ENCODE measurements at places on chromosomes 5 and 9.

- no peak for DNase-seq
These were observed 6.8 kb downstream of the SLC36A1 start for GRCh38 chr5:151454166-151454565.

DNA sequence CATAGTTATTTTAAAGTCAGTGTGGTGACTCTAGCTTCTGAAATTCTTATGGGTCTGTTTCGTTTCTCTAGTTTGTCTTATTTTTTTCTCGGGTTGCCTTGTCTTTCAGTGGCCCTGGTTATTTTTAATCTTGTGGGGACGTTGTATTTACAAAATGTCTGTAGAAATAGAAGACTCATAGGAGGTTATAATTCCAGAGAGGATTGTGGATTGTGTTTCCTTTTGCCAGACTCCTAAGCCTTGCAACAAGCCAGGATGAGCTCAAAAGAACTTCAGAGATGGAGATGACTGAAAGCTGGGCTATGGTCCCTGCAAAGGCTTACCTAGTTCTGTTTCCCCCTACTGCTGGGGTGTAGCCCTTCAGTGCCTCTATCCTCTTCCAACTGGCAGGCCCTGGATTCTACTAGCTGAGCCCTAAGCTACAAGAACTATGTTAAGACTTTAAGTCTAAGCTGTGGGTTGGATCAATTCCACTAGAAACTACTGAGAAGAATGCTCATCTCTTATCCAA is 32.2 kb upstream of the LECT2 start:
- DNase-seq = no peak

- no peak for DNase-seq
These were observed 2.3 kb downstream of the RXFP3 start for GRCh38 chr5:33938507-33938796.

DNA sequence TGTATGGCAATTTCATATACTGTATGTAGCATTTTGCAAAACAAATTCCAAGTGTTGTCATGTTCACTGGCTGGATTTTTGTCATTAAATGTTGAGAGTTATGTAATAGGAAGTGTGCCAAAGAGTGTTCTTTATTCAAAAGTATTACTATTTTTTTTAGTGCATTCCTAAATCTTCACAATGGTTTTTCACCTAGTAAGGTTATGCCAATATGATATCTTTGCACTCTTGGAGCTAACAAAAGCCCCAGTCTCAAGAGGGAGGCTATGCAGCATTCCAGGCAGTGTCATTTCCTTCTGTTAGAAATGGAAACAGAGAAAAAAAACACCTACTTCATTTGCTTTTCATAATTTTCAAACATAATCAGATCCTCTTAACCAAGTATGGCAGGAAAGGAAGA is 5.1 kb upstream of the SSBP2 start:
- no peak for DNase-seq

- DNase-seq = no peak
These were observed 781 bp downstream of the FOXD1 start for GRCh38 chr5:73447530-73448462.

GRCh38 chr9:117597977-117598376 is 106.2 kb upstream of the TLR4 start:
- DNase-seq = no peak

GRCh38 chr9:136807281-136808074 is at the start of gene RABL6:
TSS of gene RABL6 (plus strand) at chr9:136807948. CDS start at chr9:136808197, 249 bp downstream.
- DNase-seq = no peak

- DNase-seq = no peak
These were observed 343.7 kb downstream of the GLIS3 start for GRCh38 chr9:3956081-3956671.

- DNase-seq = no peak
These were observed 388.8 kb downstream of the KDM4C start for GRCh38 chr9:7146582-7146981.

DNA sequence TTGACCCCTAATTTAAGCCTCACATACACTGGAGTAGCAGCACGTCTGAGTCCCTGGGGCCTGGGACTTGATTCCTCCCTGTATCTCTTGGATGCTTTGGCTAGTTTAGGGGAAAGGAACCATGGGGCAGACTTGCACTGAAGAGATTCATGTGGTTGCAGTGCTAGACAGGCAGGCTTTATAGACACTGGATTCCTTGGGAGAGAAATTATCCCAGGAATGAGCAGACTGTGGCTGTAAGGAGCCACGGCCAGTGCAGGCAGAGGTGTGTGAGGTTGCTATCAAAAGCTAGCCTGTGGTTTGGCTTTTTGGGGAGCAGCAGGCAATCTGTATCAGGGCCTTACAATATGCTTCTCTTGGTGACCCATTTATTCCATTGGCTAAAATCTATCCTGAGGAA is 20.5 kb upstream of the PITX1 start:
- DNase-seq = no peak

- no peak for DNase-seq
These were observed 1606.2 kb upstream of the NUDT12 start for GRCh38 chr5:105168806-105169205.

GRCh38 chr5:133665571-133665970 is 53.2 kb upstream of the FSTL4 start:
- DNase-seq = no peak

- DNase-seq = no peak
These were observed 38.2 kb upstream of the SLCO6A1 start for GRCh38 chr5:102537011-102537410.

GRCh38 chr5:119168401-119168800 is 97.5 kb downstream of the DMXL1 start:
- DNase-seq = no peak

DNA sequence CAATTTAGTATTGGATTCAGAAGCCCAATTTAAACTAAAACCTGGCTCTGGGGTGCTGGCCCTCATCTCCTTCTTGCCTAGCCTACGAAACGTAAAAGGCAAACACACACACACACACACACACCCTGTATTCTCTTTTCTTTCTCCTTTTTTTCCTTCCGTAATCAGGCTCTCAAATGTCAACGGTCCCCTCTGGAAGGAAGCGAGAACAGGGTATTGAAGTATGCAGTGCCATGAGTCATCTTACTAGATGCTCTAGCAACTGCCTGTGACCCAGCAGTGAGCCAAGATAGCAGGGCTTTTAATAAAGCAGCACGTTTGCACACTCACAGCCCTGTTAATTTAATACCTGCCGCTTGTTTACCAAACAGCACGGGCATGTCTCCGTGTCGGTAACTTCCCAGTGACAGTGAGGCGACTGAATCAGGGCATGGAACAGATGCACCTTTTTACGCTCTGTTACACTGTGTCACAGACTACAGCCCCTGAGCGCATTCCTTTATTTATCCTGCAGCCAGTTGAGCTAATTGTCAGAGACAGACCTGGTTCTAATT is 243.8 kb downstream of the BNC2 start:
- DNase-seq = no peak

GRCh38 chr5:149714877-149715502 is 15.1 kb upstream of the PPARGC1B start:
- no peak for DNase-seq

DNA sequence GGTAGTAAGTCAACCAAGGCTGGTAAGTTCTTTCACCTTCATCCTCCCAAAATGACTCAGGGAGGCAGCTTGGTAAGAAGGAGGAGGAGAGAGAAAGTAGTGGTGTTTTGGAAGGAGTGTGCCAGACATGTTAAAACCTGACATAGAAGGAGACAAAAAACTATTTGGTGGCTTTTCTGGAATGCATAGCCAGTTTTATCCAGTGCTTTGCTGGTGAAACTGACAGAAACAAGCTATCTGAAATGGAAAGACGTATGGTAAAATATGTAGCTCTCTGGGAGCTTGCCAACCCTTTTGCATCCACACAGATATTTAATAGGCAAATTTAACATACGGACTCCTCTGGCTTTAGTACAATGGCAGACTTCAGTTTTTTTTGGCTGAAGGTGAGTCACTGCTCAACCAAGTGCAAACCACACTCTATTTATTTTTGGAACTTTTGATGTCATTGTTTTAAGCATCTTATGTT is 45.4 kb downstream of the RAB14 start:
- no peak for DNase-seq

DNA sequence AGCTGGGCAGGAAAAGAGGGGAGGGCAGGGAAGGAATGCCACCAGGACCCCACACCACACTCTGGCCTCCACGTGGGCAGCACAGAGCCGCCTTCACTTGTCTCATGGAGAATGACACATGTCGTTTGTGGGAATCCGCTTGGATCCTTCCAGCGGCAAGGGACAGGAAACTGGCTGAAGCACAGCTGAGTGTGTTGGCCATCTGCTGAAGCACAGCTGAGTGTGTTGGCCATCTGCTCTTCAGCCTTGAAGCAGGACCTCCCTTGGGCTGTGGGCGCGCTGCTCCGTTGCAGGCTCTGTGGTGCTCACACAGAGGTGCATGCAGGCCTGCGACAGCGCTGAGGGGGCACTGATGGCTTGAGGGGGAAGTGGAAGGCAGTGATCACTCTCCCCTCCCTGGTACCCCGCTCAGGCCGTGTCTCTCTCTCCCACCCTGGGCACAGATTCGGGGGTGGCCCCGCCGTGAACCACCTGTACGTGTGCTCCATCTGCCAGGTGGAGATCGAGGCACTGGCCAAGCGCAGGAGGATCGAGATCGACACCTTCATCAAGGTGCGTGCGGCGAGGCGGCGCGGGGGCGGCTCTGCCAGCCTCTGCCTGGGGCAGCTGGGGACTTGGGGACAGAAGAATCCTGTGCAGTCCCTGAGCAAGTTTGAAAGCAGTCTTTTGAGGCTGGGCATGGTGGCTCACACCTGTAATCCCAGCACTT is 40.6 kb downstream of the USP20 start:
- no peak for DNase-seq

GRCh38 chr5:151631941-151632340 is 40.8 kb upstream of the FAT2 start:
- no peak for DNase-seq

DNA sequence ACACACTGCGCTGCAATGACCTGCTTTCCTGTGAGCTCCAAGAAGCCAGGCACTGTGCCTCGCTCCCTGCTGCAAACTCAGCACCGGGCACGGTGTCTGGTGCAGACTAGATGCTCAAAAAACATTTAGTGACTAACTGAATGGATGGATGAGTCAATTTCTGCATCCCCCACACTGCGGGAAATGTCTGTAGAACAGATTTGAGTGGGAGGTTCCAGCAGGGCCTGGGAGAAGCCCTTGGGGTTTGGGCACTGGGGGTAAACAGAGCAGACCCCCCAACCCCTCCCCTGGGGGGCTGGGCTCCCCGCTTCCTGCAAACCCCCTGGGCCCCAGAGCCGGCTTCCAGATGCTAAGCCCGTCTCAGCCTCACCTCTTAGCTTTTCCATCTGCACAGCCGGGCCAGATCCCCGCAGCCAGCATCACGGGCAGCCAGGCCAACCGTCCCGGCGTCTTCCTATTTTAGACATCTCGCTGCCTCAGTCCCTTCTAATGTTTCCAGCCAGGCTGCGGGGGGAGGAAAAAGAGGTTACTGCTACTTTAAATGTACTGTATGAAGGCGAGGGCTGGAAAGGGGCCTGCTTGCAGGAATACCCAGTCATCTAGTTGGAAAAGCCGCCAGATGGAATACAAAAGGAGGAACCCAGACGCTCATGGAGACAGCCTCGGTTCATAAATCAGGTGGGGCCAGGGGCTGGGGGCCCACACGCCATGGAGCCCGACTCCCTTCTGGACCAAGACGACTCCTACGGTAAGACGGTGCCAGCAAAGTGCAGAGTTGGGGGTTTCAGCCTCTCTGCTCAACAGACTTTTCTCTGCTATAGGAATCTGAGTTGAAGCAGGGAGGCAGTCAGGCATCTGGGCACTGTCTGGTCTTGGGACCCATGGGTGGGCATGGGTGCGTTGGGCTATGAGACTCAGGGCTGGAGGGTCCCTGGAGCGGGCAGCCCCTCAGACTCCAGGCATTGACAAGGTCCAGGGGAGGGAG is 67.1 kb upstream of the GGTA1 start:
- no peak for DNase-seq

DNA sequence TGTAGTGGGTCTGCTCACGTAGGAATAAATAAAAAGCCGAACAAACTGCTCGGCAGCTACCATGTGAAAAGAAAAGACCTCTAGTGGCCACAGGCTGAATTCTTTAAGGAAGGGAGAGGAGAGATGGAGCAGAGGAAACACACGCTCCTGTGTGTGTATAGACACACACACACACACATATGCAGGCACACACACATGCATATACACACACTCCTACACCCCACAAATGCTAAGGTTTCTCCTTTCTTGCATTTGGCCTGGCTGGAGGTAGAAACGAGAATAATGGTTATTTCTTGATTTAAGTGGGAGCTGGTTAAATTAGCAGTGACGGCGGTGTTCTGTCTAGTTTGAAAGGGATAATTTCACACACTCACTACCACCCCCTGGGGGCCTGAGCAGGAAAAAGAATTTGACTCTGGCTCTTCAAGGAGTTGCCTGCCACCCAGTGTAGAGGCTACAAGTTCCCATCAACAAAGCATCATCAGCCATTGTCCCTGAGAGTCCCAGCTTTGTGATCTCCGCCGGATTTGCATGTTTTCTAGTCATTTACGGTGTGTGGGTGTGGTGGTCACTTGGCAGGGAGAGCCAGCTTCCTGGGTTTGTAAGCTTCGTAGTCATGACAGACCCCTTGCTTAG is at the start of gene INSYN2B:
TSS of gene INSYN2B (minus strand) at position 78 of the 636 bp plus-strand sequence. CDS start 96,597 bp downstream, outside the sequence.
- no peak for DNase-seq

- DNase-seq = no peak
These were observed 209.3 kb downstream of the DAB2IP start for GRCh38 chr9:121860744-121861143.

DNA sequence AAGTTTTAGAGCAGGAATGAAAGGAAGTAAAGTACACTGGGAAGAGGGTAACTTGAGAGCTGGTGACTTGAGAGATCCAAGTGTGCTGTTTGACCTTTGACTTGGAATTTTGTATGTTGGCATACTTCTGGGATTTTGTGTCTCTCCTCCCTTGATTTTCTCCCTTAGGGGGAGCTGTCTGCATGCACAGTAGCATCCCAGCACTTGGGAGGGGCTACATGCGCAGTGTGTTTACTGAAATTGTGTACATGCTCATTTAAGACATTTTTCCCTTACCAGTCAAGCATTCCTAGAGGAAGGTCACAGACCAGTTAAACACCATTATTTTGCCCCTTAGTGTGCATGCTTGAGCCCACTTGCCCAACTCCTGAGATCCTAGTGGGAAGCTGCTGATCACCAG is 120.1 kb downstream of the ZNF622 start:
- DNase-seq = no peak

DNA sequence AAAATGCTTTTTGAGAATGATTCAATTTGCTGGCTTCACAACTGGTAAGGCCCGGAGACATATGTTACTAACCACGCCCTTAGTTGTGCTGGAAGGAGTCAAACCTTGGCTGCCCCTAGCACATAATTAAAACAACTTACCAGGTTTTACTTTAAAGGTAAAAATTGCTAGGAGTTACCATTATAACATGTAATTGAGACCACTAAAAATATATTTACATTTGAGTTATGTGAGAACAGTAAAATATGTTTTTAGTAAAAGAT is 435.6 kb upstream of the CDH9 start:
- no peak for DNase-seq

DNA sequence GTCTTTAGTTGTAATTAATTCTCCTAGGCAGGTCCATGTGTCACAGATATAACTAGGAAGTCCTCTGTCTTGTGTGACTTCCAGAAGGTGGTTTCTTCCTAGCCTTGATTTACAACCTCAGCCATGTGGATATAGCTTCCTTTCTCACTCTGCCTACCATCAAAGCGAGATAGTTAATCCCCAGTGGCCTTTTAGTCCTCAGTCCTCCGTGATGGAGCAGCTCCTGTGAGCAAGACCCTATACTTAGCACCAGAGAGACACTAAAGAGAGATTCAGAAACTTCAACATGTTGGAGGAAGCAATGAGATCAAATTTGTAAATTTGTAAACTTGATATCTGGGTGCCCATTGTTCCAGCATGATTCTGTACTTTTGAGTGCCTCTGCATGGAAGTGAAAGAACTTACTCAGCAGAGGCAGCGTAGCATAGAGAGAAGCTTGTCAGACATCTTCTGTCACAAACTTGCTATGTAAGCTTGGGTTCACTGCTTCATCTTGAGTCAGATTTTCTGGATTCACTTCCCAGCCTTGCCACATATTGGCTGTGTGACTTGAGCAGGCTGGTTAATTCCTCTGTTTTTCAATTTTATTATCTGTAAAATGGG is 170.2 kb upstream of the NR3C1 start:
- no peak for DNase-seq

All from cortex of kidney (tissue), 1 donor.